ENCODE measurements at places on chromosomes 12 and 14.
A peak's percentile ranks its signal among the peaks of the same experiment; 100 is the strongest.

- H3K4me1 ChIP-seq: no peaks in the 10 kb centered on the region
- no peak overlapping the region for H3K27ac ChIP-seq
- no peaks in the 10 kb centered on the region for H3K36me3 ChIP-seq
- DNase-seq: no peak
These were observed 17.7 kb upstream of the PLEK2 start for GRCh38 chr14:67429510-67430205.

DNA sequence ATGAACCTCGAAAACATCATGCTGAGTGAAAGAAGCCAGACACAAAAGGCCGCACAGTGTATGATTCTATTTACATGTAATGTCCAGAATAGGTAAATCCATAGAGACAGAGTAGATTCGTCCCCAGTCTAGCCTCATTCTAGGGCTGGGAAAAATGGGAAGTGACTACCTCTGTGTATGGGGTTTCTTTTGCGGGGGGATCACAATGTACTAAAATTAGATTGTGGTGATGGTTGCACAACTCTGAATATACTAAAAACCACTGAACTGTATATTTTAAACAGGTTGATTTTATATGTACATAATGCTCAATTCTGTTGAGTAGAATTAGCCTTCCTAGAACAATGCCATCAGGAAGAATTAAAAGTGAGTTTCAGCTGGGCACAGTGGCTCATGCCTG, 6.3 kb upstream of the RILPL2 start:
- no peak overlapping the region for H3K27ac ChIP-seq
- no peaks in the 10 kb centered on the region for H3K36me3 ChIP-seq
- no peaks in the 10 kb centered on the region for H3K27me3 ChIP-seq
- H3K4me1 ChIP-seq: no peaks in the 10 kb centered on the region

GRCh38 chr12:67039995-67040860, 228.9 kb upstream of the CAND1 start:
- H3K4me3 ChIP-seq: no peak overlapping the region
- H3K27me3 ChIP-seq: no peaks in the 10 kb centered on the region
- H3K36me3 ChIP-seq: no peaks in the 10 kb centered on the region
- H3K4me1 ChIP-seq: peaks cover 7% of the 10 kb centered on the region

GRCh38 chr14:58274881-58275280, 23.5 kb upstream of the ARID4A start:
- H3K36me3 ChIP-seq: peaks cover 54% of the 10 kb centered on the region
- H3K4me3 ChIP-seq: no peak overlapping the region
- H3K27ac ChIP-seq: no peak overlapping the region
- no peaks in the 10 kb centered on the region for H3K4me1 ChIP-seq
- H3K27me3 ChIP-seq: no peaks in the 10 kb centered on the region

GRCh38 chr12:80714055-80714454, 2.7 kb upstream of the MYF5 start:
- no peak overlapping the region for H3K27ac ChIP-seq
- no peaks in the 10 kb centered on the region for H3K36me3 ChIP-seq
- H3K27me3 ChIP-seq: no peaks in the 10 kb centered on the region
- 0 out of 2 replicates have a peak, but pooled peaks cover 3% of the 10 kb centered on the region for H3K4me1 ChIP-seq

- H3K27me3 ChIP-seq: peaks cover 29% of the 10 kb centered on the region
- H3K36me3 ChIP-seq: no peaks in the 10 kb centered on the region
- H3K4me1 ChIP-seq: no peaks in the 10 kb centered on the region
- H3K4me3 ChIP-seq: no peak overlapping the region
- H3K27ac ChIP-seq: no peak overlapping the region
These were observed 231.6 kb downstream of the CACNA1C start for GRCh38 chr12:2284321-2284813.

- H3K4me1 ChIP-seq: peaks cover 6% of the 10 kb centered on the region
- H3K4me3 ChIP-seq: no peak overlapping the region
- H3K36me3 ChIP-seq: no peaks in the 10 kb centered on the region
- DNase-seq: peak; percentile 38
These were observed 2.8 kb upstream of the SP7 start for GRCh38 chr12:53338916-53339315.

DNA sequence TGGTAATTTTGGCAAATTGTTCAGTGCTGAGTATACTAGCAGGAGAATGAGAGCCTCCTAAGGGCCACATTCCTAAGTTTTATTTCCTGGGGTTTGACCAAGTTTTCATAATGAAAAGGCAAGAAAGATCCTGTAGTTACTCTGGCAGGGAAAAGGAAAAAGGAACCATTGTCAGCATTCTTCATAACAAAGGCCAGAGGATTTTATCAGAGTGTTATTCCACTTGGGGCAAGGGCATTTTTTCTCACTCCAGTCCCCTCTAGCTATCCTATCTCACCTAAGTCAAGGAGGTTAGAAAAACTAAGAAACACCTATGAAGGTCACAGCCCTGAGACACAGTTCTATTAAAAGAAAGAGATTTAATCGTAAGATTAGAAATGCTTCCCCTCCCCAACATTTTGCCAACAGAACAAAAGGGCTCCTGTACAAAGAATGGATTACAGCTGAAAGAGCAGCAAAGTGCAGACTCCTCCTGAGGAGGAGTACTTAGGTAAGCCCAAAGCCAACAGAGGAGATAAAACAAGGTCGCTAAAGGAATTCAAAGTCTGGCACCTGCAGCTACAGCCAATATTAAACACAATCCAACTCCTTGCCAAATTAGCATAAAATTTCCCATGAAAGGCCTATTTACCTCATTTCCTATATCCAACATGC, 162.4 kb downstream of the GALC start:
- no peaks in the 10 kb centered on the region for H3K36me3 ChIP-seq
- no peaks in the 10 kb centered on the region for H3K4me1 ChIP-seq
- H3K4me3 ChIP-seq: no peak overlapping the region
- no peaks in the 10 kb centered on the region for H3K27me3 ChIP-seq
- H3K27ac ChIP-seq: no peak overlapping the region

GRCh38 chr12:2636741-2637340, 157.9 kb upstream of the FKBP4 start:
- DNase-seq: no peak
- peaks cover 60% of the 10 kb centered on the region for H3K27me3 ChIP-seq
- no peaks in the 10 kb centered on the region for H3K36me3 ChIP-seq
- no peak overlapping the region for H3K27ac ChIP-seq
- no peaks in the 10 kb centered on the region for H3K4me1 ChIP-seq
- H3K4me3 ChIP-seq: no peak overlapping the region

- no peaks in the 10 kb centered on the region for H3K27me3 ChIP-seq
- DNase-seq: no peak
- H3K36me3 ChIP-seq: no peaks in the 10 kb centered on the region
These were observed 3.7 kb downstream of the BIN2 start for GRCh38 chr12:51320311-51320694.

GRCh38 chr12:123043536-123044001, 63.1 kb downstream of the ARL6IP4 start:
- no peaks in the 10 kb centered on the region for H3K27me3 ChIP-seq
- H3K27ac ChIP-seq: no peak overlapping the region
- H3K36me3 ChIP-seq: no peaks in the 10 kb centered on the region

- no peak overlapping the region for H3K4me3 ChIP-seq
- H3K4me1 ChIP-seq: no peaks in the 10 kb centered on the region
- peaks cover 43% of the 10 kb centered on the region for H3K36me3 ChIP-seq
- no peak overlapping the region for H3K27ac ChIP-seq
These were observed 93.5 kb downstream of the ATXN2 start for GRCh38 chr12:111505601-111506036.

- DNase-seq: no peak
- peaks cover 7% of the 10 kb centered on the region for H3K4me1 ChIP-seq
- no peaks in the 10 kb centered on the region for H3K36me3 ChIP-seq
- H3K27ac ChIP-seq: no peak overlapping the region
These were observed 158.2 kb downstream of the FOXN3 start for GRCh38 chr14:89258728-89259273.

GRCh38 chr12:52322069-52322468, 871 bp upstream of the KRT83 start:
- DNase-seq: no peak
- H3K4me3 ChIP-seq: no peak overlapping the region
- no peaks in the 10 kb centered on the region for H3K4me1 ChIP-seq
- no peaks in the 10 kb centered on the region for H3K36me3 ChIP-seq

GRCh38 chr12:50728417-50728816, 35.5 kb upstream of the ATF1 start:
- no peaks in the 10 kb centered on the region for H3K4me1 ChIP-seq
- H3K27ac ChIP-seq: no peak overlapping the region
- H3K27me3 ChIP-seq: no peaks in the 10 kb centered on the region
- H3K36me3 ChIP-seq: peaks cover 35% of the 10 kb centered on the region
- no peak overlapping the region for H3K4me3 ChIP-seq
- no peak for DNase-seq

DNA sequence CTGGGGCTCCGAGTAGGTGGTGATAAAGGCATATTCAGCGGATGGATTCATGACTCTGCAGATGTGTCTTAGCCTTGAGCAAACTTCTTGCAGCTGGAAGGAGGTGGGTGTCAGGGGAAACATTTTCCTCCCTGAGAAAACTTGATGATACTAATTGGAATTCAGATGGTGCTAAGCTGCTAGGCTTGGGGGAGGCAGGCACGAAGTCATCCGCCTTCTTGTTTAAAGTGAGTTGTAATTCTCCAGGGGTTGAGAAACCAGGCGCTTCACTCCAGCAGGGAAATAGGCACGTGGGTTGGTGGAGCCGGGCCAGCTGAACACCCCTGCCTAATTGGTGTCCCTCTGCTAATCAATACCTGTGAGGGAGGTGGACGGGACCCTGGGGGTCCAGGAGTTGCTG, 48.9 kb upstream of the FAM181A start:
- no peak overlapping the region for H3K4me3 ChIP-seq
- H3K27ac ChIP-seq: no peak overlapping the region
- H3K36me3 ChIP-seq: no peaks in the 10 kb centered on the region
- H3K4me1 ChIP-seq: no peaks in the 10 kb centered on the region

DNA sequence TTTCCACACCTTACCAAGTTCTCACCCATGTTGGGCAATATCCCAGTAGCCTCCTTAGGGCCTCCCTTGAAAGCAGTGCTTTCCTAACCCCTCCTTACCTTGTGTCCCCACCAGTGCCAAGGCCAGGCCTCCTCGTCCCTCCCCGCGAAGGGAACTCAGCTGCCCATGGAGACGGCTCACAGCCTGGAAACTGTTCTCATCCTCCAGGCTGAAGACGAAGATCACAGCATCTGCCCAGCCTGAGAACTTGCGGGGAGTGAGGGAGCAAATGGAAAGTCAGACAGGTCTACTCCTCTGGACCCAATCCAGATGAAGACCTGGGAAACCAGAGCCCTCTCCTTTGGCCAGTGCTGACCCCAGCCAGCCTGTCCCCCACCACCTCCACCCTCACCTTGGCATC, 4.6 kb downstream of the AGAP2 start:
- no peak overlapping the region for H3K4me3 ChIP-seq
- peak; percentile 76 for DNase-seq
- peaks cover 17% of the 10 kb centered on the region for H3K27me3 ChIP-seq

DNA sequence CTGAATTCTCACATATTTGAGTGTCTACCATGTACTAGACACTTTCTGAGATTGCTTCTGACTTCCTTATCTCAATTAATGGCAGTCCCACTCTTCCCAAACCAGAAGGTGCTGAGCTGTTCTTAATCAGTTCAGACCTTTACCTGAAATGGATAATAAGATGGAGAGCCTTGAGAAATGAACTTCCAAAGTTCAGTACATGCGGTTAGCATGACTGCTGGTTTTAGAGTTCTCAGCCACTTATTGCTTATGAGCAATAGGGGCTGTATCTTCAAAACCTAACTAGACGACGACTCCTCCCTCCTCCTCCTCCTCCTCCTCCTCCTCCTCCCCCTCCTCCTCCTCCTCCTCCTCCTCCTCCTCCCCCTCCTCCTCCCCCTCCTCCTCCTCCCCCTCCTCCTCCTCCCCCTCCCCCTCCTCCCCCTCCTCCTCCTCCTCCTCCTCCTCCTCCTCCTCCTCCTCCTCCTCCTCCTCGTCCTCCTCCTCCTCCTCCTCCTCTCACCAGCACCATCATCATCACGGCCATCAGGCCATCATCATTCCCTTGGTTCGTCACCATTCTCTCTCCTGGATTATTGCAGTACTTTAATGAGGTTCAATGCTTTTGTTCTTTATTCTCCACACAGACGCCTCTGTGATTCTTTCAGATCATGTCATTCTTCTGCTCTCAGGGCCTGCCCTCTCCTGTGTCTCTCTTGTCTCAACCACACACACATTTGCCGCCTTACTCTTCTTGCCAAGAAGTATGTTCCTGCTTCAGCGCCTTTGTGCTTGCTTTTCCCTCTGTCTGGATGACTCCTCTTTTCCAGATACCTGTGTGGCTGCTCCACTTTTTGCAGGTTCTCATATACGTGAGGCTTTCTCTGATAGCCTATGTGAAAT, 2.7 kb downstream of the PCNX1 start:
- no peaks in the 10 kb centered on the region for H3K27me3 ChIP-seq
- H3K4me3 ChIP-seq: peak overlapping the region; percentile 90
- H3K36me3 ChIP-seq: no peaks in the 10 kb centered on the region
- H3K27ac ChIP-seq: no peak overlapping the region
- DNase-seq: no peak

DNA sequence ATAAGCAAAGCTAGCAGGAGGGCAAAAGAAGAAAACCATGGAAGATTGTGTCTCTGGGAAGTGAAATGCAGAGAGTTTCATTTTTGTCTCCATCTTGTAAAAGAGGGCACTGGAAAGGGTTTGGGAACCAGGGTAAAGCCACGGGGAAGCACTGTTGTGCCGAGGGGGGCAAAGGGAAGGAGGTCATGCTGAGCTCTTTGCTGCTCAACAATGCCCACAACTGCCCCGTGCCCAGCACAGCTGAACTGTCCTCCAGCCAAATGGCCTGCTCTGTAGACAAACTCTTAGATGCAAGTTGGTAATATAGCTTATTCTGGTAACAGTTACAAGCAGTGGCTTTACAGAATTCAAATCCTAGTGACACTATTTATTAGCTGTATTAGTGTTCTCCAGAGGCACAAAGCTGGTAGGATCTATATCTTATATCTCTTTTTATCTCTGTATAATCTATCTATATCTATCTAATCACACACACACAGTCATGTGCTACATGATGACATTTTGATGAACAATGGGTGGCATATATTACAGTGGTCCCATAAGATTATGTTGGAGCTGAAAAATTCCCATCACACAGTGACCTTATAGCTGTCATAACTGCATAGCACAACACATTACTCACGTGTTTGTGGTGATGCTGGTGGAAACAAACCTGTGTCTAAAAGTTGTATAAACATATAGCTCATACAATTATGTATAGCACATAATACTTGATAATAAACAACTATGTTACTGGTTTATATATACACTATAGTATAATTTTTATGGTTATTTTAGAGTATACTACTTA, 203.4 kb upstream of the DDHD1 start:
- H3K4me3 ChIP-seq: no peak overlapping the region
- DNase-seq: peak; percentile 11
- no peaks in the 10 kb centered on the region for H3K36me3 ChIP-seq

- H3K36me3 ChIP-seq: no peaks in the 10 kb centered on the region
- H3K27me3 ChIP-seq: no peaks in the 10 kb centered on the region
- no peak overlapping the region for H3K27ac ChIP-seq
- DNase-seq: no peak
These were observed 664.1 kb downstream of the NOVA1 start for GRCh38 chr14:25933731-25934130.

GRCh38 chr14:79201564-79202207, 1009.6 kb downstream of the DIO2 start:
- no peaks in the 10 kb centered on the region for H3K36me3 ChIP-seq
- DNase-seq: no peak
- H3K4me1 ChIP-seq: 0 out of 2 replicates have a peak, but pooled peaks cover 4% of the 10 kb centered on the region
- no peaks in the 10 kb centered on the region for H3K27me3 ChIP-seq
- no peak overlapping the region for H3K4me3 ChIP-seq

- DNase-seq: no peak
- no peak overlapping the region for H3K4me3 ChIP-seq
- H3K4me1 ChIP-seq: peaks cover 5% of the 10 kb centered on the region
- no peak overlapping the region for H3K27ac ChIP-seq
- H3K36me3 ChIP-seq: no peaks in the 10 kb centered on the region
These were observed 33.8 kb upstream of the SMUG1 start for GRCh38 chr12:54222609-54223008.

Data from SJCRH30 (cell line).